Activated T-cell treated with anti-CD3 and anti-CD28 coated beads, Interleukin-2, amount 50 U/mL, for 48 hours (primary cell): ENCODE measurements at places on chromosomes 2 and 18.

GRCh38 chr2:144597388-144597787 is 77.5 kb upstream of the ZEB2 start:
- DNase-seq = no peak

DNA sequence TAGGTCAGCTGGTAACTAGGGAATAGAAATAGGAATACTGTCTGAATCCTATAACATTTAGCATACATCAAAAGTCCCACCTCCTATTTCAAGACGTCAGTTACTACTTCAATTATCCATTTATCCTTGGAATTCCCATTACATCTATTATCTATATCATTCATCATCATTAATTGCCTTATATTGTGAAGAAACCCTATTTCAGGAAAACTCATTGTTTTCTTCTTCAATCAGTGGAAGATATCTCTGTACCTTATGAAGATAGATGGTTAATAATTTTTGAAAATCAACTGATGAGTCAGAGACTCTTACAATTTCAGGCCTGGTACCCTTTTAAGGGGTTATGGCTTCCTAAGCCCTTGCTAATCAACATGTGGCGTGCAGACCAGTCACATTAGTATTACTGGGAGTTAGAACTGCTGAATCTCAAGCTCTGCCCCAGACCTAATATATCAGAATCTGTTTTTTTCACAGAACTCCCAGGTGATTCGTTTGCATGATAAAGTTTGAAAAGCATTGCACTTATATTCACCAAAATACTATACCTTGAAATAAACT is 69.3 kb upstream of the PGAP1 start:
- DNase-seq = no peak

DNA sequence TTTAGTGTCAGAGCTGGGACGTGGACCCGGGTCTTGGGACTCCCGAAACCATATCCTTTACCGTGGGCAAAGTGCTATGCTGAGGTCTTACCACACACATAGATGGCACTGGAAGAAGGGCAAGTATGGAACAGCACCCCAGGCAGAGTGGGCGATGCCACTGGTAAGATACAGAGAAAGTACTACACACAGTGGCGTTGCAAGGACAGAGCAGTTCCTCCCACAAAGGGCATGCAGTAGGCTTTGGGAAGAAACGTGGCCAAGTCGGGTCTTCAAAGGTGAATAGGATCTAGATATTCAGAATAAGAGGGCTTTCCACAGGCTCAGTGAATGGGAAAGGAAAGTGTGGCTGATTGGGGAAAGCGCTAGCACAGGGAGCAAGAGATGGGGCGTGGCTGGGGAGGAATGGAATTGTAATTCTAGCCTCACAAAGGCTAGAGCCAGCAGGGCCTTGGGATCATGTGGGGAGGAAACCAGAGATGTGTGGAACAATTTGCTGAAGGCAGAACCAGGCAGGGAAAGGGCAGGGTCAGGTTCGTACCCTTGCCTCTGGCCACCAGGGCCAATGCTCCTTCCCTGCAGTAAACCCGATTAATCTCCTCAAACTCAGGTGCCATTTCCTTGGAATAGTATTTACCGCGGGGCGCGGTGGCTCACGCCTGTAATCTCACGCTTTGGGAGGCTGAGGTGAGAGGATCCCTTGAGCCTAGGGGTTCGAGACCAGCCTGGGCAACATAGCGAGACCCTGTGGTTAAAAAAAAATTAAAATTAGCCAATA is 36.0 kb downstream of the PCBP1 start:
- no peak for DNase-seq

DNA sequence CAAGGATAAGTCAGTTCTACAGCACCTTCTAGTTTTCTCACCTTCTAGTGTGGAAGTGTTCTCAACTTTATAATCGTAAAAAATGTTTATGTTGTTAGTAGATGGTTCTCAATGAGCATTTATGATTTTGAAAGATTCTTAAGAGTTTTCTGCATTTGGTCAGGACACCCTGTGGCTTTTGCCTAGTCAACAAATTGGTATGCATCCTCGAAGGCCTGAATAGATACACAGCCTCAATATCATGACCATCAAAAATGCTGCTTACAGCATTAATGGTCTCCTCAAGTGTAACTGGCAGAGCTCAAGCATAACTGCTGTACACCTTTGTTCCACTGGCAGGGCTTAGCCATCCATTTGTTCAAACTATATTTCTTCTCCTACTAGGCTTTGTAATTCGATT is 96.7 kb downstream of the CRACDL start:
- no peak for DNase-seq

GRCh38 chr2:58734365-58734764 is 493.2 kb upstream of the FANCL start:
- no peak for DNase-seq

GRCh38 chr2:203983064-203983715 is 46.6 kb downstream of the ICOS start:
- no peak for DNase-seq

- no peak for DNase-seq
Observed at GRCh38 chr2:134441153-134441863, 187.4 kb downstream of the MGAT5 start.

DNA sequence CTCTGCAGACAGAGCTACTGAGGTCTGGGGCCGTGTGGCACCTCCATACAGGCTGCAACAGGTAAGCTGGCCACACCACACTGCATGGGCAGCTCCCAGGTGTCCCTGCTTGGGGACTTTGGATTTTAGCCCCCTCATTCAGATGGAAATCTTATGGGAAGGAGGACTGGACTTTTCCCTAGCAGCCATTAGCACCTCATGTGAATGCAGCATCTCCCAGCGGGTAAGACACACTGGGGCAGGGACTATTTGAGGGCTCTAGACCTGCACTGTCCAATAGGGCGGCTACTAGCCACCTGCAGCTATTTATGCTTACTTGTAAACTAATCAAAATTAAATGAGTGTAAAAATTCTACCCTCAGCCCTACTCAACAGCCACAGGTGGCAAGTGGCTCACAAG is 34.2 kb upstream of the GLI2 start:
- no peak for DNase-seq

- no peak for DNase-seq
Observed at GRCh38 chr2:204315236-204315662, 230.0 kb upstream of the PARD3B start.

DNA sequence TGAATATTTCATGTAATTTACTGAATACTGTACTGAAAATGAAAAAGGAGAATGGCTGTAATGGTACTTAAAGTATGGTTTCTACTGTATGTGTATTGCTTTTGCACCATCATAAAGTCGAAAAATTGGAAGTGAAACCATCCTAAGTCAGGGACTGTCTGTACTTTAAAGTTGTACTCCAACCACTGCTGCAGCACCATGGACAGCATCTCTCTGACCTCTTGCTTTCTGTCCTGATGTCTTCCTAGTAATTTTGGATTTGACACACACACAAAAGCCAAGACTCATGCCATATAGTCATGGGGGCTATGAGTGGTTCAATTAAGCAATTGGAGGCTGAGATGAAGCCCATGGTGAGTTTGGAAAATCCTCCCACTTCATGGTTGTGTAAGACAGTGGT is 256.3 kb upstream of the PKDCC start:
- no peak for DNase-seq

- DNase-seq = peak; percentile 7
Observed at GRCh38 chr2:120430957-120431356, 85.0 kb downstream of the INHBB start.

DNA sequence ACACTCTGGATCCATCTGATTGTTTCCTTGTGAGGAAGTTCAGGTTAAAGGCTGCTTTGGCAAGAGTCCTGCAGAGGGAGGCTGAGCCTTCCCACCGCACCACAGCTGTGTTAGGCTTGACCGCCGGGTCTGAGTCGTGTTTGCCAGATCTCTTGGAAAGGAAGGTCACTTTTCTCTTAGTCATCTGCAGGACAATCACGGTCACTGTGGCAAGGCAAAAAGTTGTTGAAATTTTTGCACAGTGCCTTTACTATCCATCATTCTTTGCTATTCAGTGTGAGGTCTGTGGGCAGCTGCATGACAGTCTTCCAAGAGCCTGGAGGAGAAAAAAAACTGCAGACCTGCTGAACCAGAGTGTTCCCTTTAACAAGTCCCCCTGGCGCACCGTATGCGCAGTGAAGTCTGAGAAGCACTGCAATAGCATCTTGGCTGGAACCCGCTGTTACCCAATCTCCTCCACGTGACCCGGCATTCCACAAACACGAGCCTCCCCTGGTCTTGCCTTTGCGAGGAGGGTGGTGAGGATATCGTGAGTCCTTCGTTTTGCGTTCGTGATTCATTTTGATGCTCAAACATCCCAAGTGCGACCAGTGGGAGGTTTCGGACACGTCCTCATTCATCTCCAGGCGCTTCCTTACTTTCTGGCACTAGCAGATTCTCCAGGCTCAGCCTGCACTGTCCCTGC is 23.0 kb downstream of the BIN1 start:
- no peak for DNase-seq

GRCh38 chr18:74622072-74622471 is 24.4 kb downstream of the ZNF407 start:
- DNase-seq = no peak

- DNase-seq = no peak
Observed at GRCh38 chr2:42999391-42999841, 207.0 kb upstream of the HAAO start.

DNA sequence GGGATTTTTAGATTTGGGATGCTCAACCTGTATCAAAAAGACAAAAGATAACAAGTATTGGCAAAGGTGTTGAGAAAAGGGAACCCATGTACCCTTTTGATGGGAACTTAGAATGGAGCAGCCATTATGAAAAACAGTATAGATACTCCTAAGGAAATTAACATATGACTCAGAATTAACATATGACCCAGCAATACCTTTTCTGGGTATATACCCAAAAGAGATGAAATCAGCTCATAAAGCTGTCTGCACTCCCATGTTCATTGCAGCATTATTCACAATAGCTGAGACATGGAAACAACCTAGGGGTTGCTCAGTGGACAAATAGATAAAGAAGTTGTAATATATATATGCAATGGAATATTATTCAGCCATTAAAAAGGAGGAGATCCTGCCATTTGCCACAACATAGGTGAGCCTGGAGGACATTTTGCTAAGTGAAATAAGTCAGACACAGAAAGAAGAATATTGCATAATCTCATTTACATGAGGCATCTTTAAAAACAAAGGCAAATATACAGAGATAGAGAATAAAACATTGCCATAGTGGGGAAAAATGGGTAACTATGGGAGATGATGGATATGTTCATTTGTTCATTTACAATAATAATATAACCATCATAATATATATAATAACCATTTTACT is 142.1 kb downstream of the PTRHD1 start:
- DNase-seq = no peak

GRCh38 chr18:35703043-35703688 is 121.6 kb downstream of the GALNT1 start:
- DNase-seq = no peak

GRCh38 chr2:232541195-232541960 is 1.9 kb downstream of the CHRNG start:
- DNase-seq = no peak

GRCh38 chr18:39311111-39311712 is 1745.6 kb upstream of the CELF4 start:
- DNase-seq = no peak

DNA sequence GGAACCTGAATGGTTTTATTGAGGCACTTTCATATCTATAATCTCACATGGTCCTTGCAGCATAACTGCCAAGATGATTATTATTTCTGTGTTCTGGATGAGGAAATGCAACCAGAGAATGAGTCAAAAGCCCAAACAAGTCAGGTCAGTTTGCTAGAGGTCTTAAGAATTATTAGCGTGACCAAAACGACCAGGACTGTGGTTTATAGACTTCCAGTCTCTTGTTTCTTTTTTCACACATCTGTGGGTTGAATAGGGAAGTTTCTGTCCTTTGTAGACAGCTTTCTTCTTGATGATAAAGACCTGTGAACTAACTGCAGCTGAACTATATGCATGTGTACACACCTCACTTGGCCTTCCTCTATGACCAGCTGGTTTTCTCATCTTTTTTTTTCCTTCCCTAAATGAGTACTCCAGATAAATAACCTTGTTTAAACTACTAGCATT is 13.9 kb downstream of the ADAM23 start:
- no peak for DNase-seq

DNA sequence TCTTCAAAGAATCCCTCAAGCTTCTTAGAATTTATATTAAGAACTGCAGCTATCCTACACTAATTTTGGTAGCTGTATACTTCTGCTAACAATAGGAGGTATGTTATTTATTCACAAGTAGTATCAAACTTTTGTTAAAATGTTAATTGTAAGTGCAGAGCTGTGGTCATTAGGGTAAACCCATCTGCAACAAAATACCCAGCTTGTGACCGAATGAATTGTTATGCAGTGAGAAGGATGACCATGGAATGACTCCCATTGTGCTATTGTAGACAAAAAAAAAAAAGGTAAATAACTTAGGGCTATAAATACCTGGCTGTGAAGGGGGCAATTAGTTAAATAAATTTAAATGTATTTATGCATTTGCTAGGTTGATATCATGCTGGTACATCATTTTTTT is 186.1 kb downstream of the ADCYAP1 start:
- no peak for DNase-seq

GRCh38 chr2:57450170-57450569 is 596.4 kb upstream of the VRK2 start:
- no peak for DNase-seq

DNA sequence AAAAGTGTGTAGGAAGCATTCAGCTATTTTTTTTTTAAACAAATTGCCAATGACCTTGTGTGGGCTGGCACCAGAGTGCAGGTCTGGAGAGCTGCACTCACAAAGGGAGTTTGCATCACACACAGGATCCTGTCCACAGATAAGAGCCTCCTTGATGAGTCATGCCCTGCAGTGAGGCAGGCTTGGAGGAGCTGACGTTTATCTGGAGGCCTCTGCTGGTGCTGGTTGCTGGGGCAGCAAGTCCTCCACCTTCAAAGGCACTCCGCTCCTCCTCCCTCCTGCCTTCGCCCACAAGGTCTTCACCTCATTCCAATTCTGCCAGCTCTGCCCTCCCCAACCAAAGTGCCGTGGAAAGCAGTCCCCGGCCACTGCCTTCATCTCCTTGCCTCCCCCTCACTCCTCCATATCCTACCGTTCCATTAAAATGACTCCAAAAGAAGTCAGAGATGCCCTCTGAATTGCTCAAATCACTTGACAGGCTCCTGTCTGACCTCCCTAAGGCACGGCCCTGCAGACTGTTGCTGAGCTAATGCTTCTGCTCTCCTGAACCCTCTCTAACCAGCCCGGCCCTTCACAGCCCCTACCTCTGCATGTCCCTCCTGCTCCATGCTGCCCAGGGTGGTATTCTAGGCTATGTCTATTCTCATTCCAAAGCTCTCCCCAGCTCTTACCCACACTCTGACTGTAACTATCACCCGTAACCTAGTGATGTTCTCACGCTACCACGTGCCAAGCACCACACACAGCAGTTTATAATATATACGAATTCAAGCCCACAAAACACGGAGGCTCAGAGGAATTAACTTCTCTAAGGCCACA is 30.9 kb downstream of the LONRF2 start:
- DNase-seq = peak; percentile 63

DNA sequence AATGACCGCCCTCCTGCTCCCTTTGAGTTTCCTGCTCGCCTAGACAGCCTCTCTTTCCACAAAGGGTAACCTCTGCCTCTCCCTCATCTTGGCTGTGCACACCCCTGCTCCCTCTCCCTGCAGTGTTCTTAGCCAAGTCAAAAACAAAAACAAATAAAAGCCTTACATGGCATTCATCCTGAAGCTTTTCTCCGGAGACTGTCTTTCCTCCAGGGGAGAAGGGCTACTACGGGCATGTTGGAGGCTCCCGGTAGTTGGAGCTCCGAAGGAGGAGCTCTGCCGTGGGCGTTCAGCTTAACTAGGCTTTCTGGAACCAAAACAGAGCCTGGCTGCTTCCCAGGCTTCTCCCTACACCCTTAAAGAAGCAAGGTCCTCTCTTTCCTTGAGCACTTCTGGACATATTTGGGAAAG is 104.2 kb downstream of the TPGS2 start:
- no peak for DNase-seq
